SW480 (cell line): ENCODE measurements at places on chromosomes 4 and X.
A peak's percentile ranks its signal among the peaks of the same experiment; 100 is the strongest.

GRCh38 chr4:187183826-187184225, 460.2 kb upstream of the FAT1 start:
- no peak for DNase-seq

DNA sequence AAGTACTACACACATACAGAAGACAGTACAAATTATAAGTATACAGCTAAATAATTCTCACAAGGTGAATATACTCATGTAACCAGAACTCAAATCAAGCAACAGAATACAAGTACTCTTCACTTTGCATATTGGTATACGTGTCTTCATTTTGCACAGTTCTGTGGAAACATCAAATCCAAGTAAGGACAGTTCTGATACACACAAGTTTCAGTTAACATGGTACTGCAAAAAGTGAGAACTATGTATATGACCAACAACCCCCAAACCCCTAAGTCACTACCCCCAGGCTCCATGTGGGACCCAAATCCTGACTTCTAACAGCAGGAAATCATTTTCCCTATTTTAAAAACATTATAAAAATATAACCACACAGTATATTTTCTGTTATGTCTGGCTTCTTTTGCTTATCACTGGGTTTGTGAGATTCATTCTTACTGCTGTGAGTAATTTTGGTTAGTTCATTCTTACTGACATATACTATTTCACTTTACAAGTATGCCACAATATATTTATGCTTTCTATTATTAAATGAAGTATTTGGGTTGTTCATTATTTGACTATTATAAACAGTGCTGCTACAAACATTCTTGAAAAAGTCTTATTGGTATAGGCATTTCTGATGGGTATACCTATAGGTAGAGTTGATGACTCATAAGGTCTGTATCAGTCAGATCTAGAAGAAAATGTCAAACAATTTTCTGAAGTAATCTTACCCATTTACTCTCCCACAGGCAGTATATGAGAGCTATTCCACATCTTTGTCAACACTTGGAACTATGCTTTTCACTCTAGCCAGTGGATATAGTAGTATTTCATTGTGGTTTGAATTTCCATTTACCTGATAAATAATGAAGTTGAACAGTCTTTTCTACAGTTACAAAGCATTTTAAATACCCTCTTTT, 47.0 kb downstream of the SCLT1 start:
- no peak for DNase-seq

DNA sequence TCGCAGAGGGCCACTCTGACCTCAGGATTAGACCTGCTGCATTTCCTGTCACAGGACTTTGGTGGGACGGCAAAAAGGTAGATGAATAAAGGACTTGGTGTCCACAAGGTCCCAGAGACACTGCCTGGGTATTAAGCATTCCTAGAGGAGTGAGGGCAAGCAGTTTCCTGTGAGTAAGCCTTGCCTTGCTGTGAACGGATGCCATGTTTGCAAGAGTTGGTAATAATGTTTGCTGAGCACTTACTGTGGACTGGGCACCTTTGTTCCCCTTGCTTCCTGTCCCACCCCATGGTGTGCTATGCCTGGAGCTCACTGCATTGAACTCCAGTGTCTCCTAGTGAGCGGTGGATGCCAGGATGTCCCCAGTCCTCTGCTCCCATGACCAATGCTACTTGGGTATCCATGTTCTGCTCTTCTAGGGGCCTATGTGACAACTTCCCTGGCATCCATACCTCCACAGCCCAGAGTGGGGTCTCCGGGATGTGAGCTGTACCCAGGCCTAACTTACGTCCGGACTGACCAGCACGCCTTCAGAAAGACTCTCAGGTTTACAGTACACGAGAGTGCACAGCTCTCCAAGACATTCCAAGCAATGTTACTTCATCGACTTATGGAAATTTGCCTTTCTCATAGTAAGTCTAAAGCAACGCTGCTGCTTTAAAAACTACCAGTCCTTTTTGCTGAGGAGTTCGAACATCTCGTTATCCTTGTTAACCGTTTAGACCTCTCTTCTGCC, 95.5 kb upstream of the MSX1 start:
- DNase-seq: no peak

- DNase-seq: no peak
These were observed 33.0 kb upstream of the ARHGAP6 start for GRCh38 chrX:11698702-11699101.

DNA sequence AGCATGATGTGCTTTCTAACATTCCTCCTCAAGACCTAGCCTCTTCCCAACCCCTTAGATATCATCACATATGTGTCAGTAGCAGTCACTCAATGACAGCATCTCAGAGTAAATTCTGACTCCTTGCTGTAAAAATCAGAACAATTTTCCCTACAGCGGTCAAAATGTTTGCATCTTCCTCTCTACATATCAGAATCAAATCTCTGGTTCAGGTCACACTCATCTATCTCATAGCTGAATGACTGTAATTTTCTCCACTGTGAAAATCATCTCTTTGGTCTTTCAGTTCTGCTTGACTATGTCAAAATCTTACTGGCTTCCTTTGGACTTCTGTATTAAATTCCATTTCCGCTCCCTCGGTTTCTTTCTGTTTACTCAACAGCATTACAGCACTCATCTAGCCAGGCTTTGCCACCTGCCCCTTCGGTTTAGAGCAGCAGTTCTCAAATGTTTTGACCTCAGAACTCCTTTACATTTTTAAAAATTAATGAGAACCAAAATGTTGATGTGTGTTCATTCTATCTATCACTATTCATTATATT, 57.3 kb downstream of the AGA start:
- DNase-seq: no peak

DNA sequence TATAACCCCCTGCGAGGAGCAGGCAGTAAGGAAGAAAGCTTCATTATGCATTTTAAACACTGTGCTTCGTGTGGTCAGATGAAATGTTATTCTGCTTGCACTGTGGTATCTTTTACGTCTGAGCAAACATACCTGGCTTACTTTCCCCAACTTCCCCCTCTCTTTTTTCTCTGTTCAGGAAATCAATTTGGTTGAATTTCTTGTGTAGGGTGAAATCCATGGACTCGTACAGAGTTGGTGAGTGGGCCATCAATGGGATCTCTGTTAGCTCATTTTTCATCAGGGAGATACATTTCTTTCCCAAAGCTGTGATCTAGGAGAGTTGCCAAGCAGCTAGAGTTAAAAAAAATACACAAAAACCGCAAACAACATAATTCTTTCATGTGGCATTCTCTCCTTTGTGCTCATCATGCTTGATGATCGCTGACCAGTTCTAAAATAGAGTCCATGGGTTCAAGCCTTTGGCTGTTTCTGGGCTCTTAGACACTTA, 98.5 kb downstream of the FRAS1 start:
- DNase-seq: peak; percentile 79

- DNase-seq: no peak
These were observed 1.2 kb downstream of the CXCL3 start for GRCh38 chr4:74037076-74037955.

- no peak for DNase-seq
These were observed 12.3 kb downstream of the TBCK start for GRCh38 chr4:106303548-106304281.

DNA sequence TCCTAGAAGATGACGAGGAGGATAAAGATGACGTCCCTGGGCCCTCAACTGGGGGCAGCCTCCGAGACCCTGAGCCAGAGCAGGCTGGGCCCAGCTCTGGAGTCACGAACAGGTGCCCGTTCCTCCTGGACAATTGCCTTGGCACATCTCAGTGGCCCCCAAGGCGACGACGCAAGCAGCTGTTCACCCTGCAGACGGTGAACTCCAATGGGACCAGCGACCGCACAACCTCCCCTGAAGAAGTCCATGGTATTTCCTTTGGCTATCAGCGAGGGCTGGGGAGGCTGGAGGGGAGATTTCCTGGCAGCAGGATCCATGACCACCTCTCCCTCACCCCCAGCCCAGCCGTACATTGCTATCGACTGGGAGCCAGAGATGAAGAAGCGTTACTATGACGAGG, 11.9 kb downstream of the USP11 start:
- DNase-seq: no peak

- DNase-seq: peak; percentile 11
These were observed 388.6 kb downstream of the PDHA2 start for GRCh38 chr4:96228463-96228862.
